ENCODE measurements at places on chromosomes 16 and 17.

DNA sequence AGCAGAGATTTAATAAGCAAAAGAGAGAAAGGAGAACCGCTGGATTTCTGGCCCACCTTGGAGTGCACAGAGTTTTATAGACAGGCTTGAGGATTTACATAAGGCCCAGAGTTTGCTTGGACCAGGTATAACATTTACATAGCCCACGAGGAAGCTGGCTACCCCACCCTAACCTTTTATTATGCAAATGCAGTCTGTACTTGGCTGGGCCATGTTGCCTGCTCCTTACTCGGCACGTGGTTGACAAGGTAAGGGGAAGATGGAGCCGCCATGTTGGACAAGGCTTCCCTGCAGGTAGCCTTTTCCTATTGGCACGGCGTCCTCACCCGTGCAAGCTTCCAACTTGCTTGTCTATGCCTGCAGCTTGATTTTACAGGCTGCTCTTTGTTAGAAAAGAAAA, 35.2 kb upstream of the HS3ST3A1 start:
- DNase-seq, result no peak

GRCh38 chr17:5100832-5101231, 10.8 kb downstream of the ZNF232 start:
- DNase-seq, result no peak

- DNase-seq, result no peak
Measured at GRCh38 chr17:61619493-61619892, 28.5 kb upstream of the NACA2 start.

DNA sequence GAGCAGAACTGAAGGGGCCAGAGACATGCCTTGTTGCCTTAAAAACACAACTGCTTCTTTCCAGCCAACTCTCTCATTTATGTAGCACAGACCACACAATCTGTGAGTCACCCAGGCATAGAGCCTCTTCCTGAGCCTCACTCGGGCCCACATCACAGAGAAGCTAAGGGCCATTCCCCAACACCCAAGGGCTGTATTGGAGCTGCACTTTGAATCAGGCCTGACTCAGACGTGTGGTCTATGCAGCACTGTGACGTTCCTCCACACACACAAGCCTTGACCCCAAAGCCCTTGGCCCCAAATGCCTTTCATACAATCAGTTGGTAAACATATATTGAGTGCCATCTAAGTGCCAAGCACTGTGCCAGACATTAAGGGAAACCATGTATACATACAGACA, 308.9 kb upstream of the DYNLRB2 start:
- DNase-seq, result no peak

GRCh38 chr17:78376161-78376560, 2.3 kb upstream of the PGS1 start:
- no peak for DNase-seq

DNA sequence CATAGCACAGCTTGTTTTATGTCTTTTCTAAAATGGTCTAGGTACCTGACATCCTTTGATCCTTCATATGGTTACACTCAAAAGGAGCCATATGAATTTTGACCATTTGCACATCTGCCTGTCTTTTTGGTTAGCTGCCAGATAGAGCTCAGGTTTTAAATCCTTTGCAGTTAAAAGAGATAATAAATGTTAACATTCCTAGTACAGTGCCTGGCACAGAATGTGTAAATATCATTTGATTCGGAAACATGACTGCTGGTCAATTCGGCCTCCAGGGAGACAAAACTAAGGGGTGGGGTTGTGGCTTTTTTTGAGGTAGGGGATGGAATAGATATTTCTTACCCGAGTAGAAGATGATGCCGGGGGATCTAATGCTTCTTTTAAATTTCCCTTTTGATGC, 64.2 kb downstream of the FTO start:
- DNase-seq, result no peak

GRCh38 chr16:54648575-54648974, 282.1 kb upstream of the IRX5 start:
- no peak for DNase-seq

DNA sequence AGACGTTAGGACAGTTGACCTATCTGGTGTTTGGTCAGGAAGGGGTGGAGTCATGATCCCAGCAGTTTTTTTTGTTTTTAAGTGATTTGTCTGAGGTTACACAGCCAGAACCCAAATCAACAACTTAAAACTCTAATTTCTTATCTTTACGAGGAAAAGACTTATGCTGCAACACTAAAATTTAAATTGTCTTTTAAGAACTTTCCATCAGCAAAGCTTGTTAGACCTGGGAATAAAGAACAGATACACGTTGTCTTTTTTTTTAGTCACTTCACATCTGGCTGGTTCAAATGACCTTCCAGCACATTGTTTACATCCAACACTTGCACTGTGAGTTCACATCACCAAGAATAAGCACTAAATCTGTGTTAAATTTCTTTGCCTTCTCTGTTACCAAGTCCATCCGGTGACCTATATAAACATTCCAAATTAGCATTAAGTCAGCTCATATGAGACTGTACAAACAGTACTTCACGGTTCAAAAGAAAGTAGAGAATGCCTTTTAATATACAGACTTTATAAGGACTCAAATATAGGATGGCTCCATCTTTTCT, 115.0 kb downstream of the HS3ST2 start:
- DNase-seq, result no peak

GRCh38 chr16:27566417-27566816, 16.5 kb downstream of the KATNIP start:
- DNase-seq, result no peak

GRCh38 chr17:59846394-59847165, 46.2 kb downstream of the TUBD1 start:
- DNase-seq, result no peak

GRCh38 chr16:11740567-11740966, 2.1 kb downstream of the TXNDC11 start:
- DNase-seq, result no peak

DNA sequence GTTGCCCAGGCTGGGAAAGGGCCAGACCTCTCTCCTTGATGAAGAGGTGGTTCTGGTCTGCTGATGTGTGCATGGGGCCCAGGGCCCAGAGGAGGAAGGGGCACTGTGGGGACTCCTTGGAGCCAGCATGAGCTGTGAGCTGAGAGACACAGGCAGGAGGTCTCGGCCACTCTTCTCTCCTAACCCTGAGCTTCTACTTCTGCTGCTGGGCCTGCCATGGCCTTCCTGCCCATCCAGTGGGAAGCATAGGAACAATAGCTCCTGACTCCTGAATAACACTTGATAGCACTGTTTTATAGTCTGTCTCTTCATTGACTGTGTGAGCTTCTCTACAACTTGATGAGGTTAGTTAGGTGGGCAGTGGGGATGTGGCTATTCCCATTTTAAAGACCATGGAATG, 181.1 kb downstream of the UTP18 start:
- no peak for DNase-seq

- no peak for DNase-seq
Measured at GRCh38 chr17:49338883-49339282, 23.2 kb downstream of the ZNF652 start.

- no peak for DNase-seq
Measured at GRCh38 chr17:78081551-78081950, 47.0 kb downstream of the TMC6 start.

DNA sequence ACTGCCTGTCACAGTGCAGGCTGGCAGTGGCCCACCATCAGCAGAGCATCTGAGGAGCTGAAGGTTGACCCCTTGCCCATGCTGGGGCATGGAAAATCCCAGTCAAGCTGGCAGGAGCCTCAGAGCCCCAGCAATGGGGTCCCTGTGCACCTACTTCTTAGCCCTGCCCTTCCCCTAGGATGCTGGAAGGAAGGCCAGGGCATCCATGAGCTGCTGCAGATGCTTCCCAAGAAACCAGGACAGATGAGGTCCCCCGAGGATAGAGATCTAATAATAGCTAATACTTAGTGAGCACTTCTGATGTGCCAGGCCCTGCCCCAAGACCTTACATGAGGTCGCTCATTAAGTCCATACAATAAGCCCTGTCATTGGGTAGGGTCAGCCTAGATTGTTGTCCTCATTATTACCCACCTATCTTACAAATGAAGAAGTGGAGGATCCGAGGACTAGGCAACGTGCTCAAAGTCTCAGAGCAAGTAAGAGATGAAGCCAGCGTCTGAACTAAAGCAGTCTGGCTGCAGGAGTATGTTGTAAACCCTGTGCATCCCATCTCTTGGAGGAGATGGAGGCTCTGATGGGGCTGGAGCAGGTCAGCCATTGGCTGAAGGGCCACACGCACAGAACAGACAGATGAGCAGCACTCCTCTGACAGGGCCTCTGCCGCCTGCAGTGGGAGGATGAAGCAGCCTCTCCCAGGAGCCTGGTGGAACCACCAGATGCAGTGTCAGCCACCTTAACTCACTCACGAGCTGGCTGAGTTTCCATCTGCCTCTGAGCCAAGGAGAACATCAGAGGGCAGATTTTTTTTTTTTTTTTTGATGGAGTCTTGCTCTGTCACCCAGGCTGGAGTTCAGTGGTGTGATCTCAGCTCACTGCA, 175.4 kb downstream of the WSCD1 start:
- DNase-seq, result no peak

GRCh38 chr17:81000631-81001357, 9.2 kb downstream of the CHMP6 start:
- no peak for DNase-seq

GRCh38 chr16:30482366-30482765, 9.8 kb downstream of the ITGAL start:
- DNase-seq, result no peak

DNA sequence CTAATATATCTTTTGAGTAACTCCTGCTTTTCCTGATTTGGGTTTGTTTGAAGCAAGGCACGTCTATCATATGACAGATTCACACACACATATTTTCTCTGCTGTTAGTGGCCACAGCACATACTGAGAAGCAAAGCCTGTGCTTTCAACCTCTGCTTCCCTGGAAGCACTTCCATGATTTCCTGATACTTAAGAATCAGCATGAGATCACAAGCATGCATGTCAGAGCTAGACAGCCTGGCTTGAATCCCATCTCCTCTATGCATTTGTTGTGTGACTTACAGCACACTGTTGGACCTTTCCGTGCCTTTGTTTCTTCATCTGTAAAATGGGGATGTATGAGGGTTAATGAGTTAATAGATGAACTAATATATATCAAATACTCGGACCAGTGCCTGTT, 151.1 kb upstream of the NOL11 start:
- DNase-seq, result no peak

GRCh38 chr17:67022451-67022810, 21.9 kb upstream of the CACNG1 start:
- no peak for DNase-seq

- DNase-seq, result peak; percentile 48
Measured at GRCh38 chr17:58531661-58532554, 17.5 kb upstream of the MTMR4 start.

DNA sequence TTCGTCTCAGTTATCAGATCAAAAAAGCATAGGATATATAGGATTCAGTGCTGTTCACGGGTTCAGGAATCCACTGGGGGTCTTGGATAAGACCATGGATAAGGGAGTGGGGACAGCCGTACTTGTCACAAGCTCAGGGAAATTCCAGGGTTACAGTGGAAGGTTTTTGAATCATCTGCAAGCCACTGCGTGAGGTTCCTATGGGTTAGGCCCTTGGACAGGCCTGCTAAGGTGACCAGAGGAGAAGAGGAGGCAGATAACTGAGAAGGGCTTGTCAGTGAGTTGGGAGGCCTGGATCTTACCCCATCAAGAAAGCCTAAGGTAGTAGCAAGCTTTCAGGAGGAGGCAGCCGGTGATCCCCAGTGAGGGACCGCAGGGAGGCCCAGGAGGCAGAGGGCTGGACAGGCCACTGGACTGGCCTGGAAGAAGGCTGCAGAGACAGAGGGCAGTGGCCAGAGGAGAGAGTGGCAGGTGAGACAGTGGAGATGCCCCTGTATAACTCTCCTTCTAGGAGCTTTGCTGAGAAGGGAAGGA, 27.3 kb downstream of the NGFR start:
- DNase-seq, result no peak

DNA sequence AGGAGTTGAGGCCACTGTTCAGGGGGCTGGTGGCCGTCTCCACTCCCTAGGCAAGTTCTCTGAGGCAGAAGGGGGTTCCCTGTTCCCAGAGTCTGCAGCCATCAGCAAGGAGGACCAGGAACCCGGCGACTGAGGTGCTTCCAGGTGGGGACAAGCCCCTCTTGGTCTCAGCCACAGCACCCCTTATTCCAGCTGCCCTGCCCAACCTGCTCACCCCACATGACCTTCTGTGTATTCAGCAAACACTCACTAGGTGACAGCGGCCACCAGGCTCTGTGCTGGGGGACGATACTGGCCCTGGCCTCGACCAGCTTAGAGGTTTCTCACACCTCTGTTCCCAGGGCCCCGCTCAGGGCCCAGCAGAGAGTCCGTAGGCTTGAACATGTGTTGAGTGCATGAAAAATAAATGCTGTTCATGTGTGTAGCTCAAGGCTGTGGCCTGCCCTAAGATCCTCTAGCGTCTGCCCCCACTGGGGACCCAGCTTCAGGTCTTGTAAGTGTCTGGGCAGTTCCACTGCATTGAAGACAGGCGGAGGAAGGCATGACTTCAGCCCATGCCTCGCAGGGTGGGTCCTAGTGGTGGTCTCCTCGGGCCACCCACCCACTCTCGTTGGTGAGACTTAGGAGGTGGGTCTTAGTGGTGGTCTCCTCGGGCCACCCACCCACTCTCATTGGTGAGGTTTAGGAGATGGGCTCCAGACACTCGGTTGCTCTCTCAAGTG, 44.2 kb downstream of the NT5M start:
- DNase-seq, result no peak

DNA sequence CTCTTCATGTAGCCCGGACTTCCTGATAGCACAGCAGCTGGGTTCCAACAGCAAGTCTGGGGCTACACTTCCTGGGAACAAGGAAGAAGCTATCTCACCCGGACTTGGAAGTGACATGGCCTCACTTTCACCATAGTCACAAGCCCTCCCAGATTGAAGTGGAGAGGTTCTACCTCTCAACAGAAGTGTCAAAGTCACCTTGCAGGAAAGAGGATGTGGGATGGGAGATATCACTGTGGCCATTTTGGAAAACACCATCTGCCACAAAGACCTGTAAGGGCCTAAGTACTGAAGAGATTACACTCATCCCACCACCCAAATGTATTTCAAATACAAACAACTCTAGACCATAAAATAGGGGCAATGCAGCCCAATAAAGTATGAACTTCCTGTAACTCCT, 29.9 kb upstream of the DHRS7B start:
- no peak for DNase-seq

DNA sequence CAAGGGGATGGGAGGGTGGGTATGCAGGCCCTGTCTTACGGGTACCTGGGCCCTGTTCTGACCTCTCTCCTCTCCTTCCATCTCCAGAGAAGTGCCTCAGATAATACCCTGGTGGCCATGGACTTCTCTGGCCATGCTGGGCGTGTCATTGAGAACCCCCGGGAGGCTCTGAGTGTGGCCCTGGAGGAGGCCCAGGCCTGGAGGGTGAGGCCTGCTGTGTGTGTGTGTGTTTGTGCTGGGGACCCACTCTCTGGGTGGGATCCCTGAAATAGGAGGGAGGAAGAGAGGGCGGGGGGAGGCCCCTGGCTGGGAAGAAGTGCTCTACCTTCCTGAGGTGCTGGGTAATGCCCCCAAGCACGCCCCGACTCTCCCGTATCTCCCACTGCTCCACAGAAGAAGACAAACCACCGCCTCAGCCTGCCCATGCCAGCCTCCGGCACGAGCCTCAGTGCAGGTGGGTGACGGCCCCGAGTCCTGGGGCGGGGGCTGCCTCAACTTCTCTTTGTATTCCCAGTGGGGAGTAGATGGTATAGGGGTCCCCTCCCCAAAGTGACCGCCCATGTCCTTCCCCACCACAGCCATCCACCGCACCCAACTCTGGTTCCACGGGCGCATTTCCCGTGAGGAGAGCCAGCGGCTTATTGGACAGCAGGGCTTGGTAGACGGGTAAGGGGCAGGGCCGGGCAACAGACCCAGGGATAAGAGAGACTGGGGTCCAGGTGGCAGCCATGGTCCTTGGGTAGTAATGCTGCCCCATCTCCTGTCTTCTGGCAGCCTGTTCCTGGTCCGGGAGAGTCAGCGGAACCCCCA, 7.8 kb downstream of the GRB7 start:
- DNase-seq, result no peak

Data from stimulated activated CD4-positive, alpha-beta T cell treated with anti-CD3 and anti-CD28 coated beads, TNF-alpha, amount 100 ng/mL, for 4 hours (primary cell).